ENCODE measurements at places on chromosomes 4 and X. TPM values are rescaled to one million over a fixed set of nuclear protein-coding genes. Genes with fewer than 3 reads are reported as not detected.

The SGMS2 gene
- 1.2 TPM for polyA plus RNA-seq

The JAKMIP1 gene
- polyA plus RNA-seq = 1.5 TPM

The AKAP14 gene
- polyA plus RNA-seq = 0.34 TPM

The PDCL2 gene
- 0.11 TPM for polyA plus RNA-seq

The IL21 gene
- 0.48 TPM for polyA plus RNA-seq
